ENCODE measurements at places on chromosomes 3 and 15.

GRCh38 chr3:12120374-12121140 lies 38.2 kb downstream of the TIMP4 start:
- no peak for DNase-seq

- no peak for DNase-seq
These were observed 81.5 kb upstream of the DAZL start for GRCh38 chr3:16686679-16687078.

GRCh38 chr15:49064281-49064653 lies 18.0 kb upstream of the SECISBP2L start:
- DNase-seq: no peak

- no peak for DNase-seq
These were observed 109.5 kb downstream of the CGGBP1 start for GRCh38 chr3:87949189-87949878.

DNA sequence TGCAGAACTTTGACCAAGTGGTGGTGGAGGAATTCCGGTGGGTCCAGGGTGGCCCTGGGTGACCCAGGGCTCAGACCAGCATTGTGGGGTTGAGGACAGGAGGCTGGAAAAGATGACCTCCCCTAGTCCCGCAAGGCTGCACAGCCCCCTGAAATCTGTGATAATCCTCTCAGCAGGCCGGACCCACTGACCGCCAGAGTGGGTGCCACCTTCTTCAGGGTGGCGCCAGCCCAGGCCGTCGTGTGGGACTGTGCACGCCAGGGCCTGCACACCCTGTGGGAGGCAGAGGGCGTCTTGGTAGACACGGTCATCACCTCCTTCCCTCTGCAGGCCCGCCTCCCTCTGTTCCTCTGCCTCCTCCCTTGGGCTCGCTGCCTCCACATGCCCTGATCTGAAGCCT lies 137.7 kb downstream of the TBC1D2B start:
- DNase-seq: no peak

DNA sequence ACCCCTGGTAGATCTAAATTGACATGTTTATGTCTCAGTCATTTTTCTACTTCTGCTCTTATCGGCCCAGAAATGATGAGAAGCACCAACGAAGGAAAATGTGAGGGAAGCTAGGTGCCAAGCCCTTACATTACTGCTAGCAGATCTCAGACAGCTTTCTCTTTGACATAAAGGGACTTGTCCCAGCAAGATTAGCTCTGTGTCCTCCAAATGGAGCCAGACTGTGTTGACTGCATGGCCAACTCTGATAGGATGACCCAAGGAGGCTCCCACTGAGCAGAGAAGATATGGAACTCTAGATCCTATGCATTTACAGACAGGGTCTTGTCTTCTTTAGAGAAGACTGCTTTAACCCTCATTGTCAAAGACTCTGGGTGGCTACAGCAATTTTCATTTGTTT lies 2.8 kb upstream of the MCTP2 start:
- no peak for DNase-seq

- no peak for DNase-seq
These were observed 2.5 kb downstream of the UBP1 start for GRCh38 chr3:33437556-33438283.

- no peak for DNase-seq
These were observed 118.0 kb downstream of the ABI3BP start for GRCh38 chr3:100875239-100875638.

GRCh38 chr3:168088106-168088720 lies 7.5 kb downstream of the GOLIM4 start:
- DNase-seq: no peak

DNA sequence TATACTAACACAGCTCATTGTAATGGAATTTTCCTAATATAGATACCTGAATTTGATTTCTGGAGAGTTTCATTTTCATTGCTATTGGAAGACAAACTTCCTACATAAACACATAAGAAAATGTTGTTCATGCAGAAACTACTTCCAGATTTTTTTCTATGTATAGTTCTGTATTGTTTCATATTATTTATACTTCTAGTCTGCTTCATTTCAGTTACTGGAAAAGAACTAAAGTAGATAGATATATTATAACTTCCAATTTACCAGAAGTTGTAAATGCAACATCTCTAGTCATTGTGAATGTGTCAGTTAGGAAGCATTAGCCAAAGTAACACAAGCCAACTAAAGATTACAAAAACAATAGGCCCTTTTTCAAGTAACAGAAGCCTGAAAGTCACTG lies 147.3 kb upstream of the ZNF385D start:
- DNase-seq: no peak

DNA sequence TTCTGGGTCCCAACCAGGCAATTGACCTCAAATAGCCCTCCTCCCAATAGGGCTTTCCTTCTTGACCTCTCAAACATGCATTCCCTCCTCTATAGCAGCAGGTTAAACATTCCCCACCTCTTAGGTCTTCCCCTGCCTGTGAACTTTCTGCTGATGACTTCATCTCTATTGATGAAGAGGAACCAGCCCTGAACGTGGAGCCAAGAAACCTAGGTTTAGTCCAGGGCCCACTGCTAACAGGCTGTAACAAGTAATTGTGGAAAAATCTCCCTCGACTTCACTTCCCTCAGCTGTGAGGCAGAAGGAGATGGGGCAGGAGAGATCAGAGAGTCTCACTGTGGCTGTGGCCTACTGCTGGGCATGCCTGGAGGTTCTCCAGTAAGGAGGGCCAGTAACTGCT lies 24.7 kb downstream of the ILDR1 start:
- DNase-seq: no peak

GRCh38 chr15:94951538-94951937 lies 720.2 kb downstream of the MCTP2 start:
- DNase-seq: no peak

GRCh38 chr15:48560321-48561051 lies 85.0 kb downstream of the FBN1 start:
- DNase-seq: no peak

DNA sequence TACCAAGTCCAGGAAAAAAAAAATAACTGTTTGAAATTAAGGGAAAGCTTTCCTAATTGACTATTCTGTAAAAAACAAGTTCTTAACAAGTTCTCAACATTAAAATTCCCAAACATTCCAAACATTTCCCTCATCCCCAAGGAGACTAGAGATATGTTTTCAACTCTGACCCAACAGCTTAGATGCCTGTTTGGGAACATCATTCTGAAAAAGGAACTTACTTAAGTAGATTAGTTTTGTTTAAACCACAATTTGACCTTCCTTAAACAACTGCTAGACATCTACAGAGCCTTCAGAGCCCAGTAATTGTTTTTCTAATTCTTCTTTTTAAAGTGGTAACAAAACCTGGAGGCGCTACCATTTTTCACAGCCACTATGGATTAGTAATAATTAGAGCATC lies 12.8 kb downstream of the UBR1 start:
- no peak for DNase-seq

GRCh38 chr15:90610190-90610589 lies 80.5 kb downstream of the CRTC3 start:
- no peak for DNase-seq

DNA sequence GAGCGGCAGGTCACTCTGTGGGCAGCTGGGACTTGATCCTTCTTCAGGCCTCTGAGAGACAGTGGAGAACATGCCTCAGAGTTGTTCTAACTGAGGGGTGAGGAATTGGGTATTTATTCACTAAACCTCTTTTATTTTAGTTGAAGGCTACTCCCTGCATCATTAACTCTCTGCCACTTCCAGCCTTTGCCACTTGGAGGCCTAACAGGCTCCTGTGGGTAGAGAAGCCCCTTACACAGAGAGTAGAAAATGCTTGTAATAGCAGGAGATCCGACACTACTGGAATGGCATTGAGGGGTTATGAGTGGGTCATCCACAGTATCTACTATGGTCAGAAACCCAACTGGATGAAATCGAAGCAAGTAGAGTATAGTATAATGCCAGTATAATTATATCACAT lies 81.7 kb downstream of the RYR3 start:
- no peak for DNase-seq

GRCh38 chr3:194572143-194572789 lies 61.0 kb downstream of the TMEM44 start:
- no peak for DNase-seq

- no peak for DNase-seq
These were observed 22.0 kb upstream of the ZCWPW2 start for GRCh38 chr3:28326458-28326926.

DNA sequence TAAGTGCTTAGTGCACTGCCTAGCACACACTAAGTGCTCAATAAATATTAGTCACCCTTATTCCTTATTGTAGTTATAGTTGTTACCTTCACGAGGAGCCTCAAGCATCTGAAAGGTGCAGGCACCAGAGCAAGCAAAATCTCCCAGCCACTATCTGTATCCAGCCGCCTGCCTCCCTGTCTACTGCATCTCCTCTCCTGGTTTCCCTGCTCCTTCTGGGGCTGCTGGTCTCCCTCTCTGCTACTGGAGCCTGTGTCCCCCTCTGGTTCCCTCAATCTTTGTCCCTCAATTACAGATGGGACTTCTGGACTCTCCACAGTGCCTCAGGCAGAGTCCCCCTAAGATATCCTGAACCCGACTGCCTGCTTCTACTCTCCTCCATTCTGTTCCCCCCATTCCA lies 18.8 kb downstream of the MYL3 start:
- no peak for DNase-seq

DNA sequence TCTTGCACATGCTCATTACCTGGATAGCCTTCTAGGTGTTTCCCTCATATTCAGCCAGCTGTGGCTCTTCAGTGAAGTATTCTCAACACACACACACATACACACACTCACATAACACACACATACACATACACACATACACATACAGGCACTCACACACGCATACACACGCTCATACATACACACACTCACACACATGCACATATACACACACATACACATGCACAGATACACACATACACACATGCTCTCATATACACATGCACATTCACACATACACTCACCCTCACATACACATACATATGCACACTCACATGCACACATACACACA lies 41.2 kb downstream of the GRK7 start:
- no peak for DNase-seq

DNA sequence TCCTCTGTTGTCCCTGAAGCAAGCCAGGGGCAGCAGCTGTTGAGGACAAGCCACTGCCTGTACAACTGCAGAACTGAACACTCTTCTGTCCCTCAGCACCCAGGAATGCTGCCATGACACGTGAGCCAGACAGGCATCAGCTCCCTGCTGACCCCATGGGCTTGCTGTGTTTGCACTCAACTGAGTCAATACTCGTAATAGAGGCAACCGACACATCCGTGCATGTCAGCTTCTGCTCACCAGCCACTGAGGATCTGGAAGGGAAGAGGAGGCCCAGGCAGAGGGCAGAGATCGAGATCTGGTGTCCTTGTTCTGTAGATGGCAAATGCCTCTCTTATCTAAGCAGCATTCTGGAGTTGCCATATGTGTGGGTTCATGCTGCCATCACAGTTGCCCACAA lies 54.3 kb upstream of the SEC61A1 start:
- no peak for DNase-seq

GRCh38 chr3:140088513-140088912 lies 153.5 kb downstream of the CLSTN2 start:
- no peak for DNase-seq

- DNase-seq: no peak
These were observed 60.9 kb downstream of the STRIT1 start for GRCh38 chr3:155232605-155233004.

GRCh38 chr15:25188051-25188450 lies 233.3 kb downstream of the SNRPN start:
- DNase-seq: no peak

GRCh38 chr15:34472947-34473346 lies 35.3 kb upstream of the GOLGA8A start:
- DNase-seq: no peak

DNA sequence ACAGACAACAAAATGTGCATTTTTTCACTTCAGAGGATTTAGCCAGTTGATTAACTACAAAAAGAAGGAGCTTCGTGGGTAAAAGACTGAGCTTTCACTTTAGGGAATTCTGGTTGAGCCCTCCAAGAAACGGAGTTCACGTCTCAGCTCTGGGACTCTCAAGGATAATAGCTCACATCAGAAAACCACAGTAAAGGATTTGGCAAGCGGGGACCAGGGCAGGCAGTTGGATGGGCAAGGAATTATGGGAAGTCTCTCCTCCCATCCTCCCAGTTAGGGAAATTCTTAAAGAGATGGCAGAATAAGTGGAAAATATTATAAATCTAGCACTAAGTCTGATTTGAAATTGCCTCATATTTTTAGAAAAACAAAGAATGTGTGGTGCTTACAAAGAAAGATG lies 188.3 kb upstream of the EOMES start:
- no peak for DNase-seq

DNA sequence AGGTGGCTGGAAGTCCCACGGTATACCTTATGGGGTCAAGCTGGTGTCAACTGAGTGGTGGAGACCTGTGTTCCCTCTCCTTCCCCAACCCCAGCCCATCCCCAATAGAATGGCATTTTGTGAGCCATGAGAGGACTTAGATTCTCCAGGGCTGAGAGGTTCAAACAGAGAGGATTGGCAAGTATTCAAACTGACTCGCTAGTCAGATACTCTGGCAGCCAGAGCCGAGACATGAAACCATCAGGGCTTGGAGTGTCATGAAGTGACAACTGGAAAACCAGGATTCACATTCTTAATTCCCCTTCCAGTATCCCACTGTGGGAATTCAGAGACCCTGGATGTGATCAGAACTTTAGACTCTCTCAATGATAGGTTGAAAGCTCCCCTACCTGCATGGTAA lies 159.4 kb upstream of the SNTN start:
- no peak for DNase-seq

DNA sequence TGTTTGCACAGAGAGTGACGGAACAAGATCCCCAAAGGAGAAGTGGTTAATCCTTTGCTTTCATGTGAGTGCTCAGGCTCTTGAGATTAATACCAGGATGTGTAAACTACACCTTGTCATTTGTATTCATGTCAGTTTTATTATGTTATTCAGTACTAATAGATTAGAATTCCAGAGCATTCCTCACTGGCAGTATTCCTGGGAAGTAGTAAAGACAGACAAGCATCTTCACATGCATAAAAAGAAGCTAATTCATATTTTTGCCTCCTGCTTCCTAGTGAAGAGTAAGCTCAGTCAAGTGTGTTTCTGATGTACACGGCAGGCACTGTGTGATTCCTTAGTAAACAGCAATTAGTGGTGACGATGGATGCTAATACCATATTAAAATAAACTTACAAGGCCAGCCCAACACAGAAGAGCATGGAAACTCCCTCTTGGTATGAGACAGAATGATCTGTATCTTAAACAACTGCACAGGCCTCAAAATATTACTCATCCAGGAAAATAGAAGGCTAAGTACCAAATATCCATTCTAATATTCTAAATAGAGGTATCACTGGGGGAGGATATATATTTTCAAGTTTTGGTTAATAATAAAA lies 336.8 kb upstream of the MCTP2 start:
- no peak for DNase-seq

DNA sequence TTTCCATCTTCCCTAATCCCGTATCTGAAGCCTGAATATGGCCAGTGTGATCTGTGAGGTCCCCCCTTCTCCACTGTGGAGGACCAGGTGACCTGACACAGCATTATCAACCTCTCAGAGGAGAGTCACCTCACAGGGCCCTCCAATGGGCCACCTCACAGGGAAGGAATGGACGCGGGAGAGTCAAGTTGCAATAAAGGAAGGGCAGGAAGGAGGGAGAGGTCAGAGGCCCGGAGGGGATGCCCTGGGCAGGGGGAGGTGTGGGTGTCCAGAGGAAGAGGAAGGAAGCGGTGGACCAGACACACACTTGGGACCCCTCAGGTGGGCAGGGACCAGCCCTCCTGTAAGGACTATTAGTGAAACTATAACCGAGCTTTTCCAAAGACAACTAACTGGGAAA lies 14.6 kb upstream of the LRRC15 start:
- no peak for DNase-seq

All from activated CD8-positive, alpha-beta memory T cell treated with anti-CD3 and anti-CD28 coated beads for 1 hour (primary cell).